ENCODE measurements at places on chromosomes 12 and 14.
A peak's percentile ranks its signal among the peaks of the same experiment; 100 is the strongest.

GRCh38 chr12:100593490-100593889, 20.0 kb downstream of the GAS2L3 start:
- peak; percentile 14 for DNase-seq

DNA sequence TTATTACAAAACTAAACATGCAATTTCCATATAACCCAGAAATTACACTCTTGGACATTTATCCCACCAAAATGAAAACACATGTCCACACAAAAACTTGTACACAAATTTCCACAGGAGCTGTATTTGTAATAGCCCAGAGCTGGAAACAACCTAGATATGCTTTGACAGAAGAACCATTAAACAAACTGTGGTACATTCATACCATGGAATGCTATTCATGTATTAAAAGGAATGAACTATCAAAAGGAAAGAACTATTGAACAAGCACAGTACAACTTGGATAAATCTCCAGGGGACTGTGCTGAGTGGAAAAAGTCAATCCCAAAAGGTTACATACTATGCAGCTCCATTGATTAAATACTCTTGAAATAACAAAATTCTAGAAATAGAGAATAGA, 35.8 kb upstream of the ERGIC2 start:
- DNase-seq, result no peak

DNA sequence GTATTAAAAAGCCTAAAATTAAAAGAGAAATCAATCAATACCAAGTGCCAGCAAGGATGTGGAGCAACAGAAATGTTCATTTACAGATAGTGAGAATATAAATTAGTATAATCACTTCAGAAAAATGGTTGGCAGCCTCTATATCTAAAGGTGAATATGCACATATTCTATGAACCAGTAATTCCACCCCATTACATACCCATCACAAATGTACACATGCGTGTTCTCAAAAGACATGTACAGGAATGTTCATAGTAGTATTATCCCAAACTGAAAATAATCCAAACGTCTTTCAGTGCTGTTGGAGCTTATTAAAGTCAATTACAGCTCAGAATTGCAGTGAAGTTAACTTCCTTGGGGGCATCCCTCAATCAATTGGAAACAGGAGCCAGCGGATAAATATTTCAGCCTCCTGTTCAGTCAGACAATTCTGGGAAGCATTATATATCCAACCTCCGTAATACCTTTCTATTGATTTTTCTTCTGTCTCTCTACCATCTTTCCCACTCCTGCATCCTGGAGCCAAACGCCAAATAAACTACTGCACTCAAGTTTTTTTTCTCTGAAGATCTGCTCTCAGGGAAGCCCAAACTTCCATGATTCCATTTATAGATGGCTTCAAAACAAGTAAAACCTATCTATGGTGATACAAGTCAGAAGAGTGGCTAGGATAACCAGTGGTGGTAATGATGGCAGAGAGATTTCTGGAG, 45.0 kb upstream of the OR5AU1 start:
- DNase-seq, result no peak

DNA sequence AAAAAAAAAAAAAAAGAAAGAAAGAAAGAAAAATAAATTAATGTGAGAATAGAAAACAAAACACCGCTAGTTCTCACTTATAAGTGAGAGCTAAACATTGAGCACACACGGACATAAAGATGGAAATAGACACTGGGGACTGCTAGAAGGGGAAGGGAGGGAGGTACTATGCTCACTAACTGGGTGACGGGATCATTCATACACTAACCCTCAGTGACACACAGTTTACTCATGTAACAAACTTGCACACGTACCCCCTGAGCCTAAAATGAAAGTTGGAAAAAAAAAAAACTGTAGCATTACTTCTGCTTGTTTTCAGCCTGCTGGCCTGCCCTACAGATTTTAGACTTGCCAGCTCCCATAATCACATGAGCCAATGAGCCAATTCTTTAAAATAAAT, 10.5 kb upstream of the PRMT5 start:
- DNase-seq, result no peak

GRCh38 chr14:22533057-22533704, 55.8 kb downstream of the DAD1 start:
- no peak for DNase-seq

DNA sequence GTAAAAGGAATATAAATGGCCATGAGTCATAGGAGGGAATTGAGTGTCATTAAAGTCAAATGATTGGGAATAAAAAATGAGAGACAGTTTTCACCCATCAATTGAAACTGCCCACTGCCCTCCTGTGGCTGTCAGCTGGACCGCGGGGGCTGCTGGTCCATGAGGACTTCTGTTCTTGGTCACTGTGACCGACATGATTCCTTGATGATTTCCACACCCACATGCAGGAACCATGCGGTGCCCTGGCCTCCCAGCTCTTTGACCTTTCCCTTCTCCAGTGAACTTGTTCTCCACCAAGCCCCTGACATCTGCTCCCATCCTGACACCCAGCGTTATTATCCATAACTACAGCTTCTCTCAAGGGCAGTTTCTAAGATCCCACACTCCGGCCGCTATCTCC, 48.4 kb downstream of the C12orf75 start:
- DNase-seq, result no peak

DNA sequence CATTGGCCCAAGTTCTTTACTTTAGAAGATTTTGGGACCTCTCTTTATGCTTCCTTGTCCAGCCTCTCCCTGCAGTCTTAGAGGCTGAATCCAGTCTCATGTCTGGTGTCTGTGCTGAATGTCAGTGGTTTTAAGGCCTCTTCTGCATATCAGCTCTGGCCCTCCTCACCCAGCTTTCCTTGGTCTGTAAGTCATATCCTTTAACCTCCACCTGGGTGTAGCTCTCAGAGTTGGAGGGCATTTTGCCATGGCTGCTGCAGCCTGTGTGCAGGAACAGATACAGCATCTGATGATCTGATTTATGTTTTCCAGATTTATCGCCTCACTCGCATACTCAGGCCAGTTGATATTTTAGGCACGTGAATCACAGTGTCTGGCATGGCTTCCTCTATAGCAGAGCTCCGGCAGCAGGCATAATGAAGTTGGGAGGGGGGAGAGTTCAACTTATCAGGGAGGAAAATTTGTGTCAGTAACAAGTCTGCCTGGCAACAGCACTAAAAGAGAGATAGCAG, 335.0 kb downstream of the PCNX1 start:
- DNase-seq, result peak; percentile 27

DNA sequence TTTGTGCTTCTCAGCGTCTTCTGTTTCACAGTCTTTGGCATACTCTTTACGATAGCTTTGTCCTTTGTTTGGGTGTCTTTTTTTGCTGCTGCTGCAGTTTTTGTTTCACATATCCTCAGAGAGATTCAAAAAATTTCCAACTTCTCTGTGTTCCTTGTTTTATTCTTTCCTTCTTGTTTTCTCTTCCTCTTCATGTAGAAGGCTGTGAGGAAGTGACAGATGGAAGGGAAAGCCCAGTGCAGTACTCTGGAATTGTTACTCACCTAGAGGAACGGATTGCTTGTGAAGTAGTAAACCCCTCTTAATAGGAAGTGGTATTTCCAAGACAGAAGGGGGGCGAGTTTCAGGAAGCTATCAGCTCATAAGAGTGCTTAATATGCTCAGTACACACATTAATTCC, 1.7 kb downstream of the CREBL2 start:
- no peak for DNase-seq

GRCh38 chr12:52120951-52121823, 41.7 kb downstream of the SMIM41 start:
- no peak for DNase-seq

DNA sequence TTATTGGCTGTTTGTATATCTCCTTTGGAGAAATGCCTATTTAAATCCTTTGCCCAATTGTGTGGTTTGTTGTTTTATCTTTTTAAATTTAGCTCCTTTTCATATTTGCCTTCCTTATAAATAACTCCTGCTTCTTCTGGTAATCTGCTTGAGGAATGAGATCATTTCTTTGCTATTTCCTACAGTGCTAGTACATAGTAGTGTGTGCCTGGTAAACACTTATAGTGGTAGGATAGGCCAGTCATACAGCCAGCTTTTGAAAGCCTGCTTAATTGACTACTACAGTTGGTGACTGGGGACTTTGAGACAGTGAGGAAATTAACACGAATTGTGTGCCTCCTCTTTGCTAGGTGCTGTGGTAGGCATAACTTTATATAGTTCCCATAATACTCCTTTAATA, 68.7 kb downstream of the BORCS5 start:
- no peak for DNase-seq

DNA sequence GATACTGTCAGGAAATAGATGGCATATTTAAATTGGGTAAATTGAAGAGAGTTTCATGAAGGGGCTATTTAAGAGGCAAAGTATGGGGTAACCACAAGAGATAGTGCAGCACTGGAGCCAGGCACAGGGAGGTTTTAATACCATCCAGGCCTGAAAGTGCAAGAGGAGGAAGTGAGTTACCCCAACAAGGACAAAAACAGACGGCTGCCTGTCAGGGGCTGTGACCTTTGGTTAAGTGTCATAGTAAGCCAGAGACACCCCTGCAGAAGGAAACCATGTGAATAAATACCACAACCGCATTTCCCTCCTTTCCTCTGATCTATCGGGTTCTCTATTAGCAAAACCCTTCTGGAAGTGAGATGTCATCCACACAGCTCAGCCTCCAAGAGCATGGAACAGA, 122.0 kb upstream of the DHRS4 start:
- DNase-seq, result no peak

Data from hindlimb muscle (tissue), 1 donor.